ENCODE measurements at places on chromosomes 2 and 18.

GRCh38 chr2:121547646-121548045 is 17.0 kb downstream of the RNU4ATAC start:
- DNase-seq: no peak

GRCh38 chr2:25042321-25043240 is 705 bp downstream of the EFR3B start:
- peak; percentile 58 for DNase-seq

DNA sequence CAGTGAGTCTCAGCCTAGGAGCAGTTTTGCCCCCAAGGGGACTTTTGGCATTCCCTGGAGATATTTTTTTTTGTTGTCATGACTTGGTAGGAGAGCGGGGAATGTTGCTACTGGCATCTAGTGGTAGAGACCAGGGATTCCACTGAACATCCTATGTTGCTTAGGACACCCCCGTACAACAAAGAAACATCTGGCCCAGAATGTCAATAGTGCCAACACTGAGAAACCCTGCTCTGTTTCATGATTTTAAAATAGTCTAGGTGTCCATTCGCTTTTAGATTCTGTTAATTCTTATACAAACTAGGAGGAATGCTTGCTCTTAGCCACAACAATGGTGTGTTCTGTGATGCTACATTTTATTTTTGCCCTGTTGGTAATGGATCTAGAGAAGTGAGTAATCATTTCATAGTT is 225.8 kb upstream of the SIX3 start:
- DNase-seq: no peak

DNA sequence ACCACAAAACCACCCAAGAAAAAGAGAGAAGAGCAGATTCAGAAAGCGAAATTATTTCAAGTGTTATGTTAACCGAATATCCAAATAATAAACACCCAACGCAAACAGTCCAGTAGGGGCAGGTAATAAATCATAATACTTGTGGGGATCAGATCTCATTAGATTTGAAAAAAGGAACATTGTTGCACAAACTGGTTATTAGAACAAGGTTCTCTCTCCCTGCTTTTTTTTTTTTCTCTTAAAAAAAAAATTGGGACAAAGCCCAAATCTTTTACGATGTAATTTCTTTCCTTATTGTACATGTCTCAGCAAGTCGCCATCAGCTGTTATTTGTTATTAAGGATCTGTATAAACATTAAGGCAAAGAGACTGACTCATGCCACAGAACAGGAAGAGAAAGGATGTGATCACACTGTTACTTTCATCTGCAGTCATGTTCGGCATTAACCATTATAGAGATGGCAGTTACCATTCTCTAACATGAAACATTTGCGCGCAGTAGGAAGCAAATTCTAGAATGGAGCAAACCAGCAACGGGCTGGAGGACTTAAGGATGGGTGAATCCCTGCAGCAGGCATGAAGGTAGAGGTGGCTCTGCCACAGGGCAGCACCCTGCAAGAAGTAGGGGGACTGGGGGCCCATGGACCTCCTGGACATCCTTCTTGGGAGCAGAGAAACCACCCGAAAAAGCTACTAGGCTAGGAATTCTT is 42.0 kb downstream of the EPHA4 start:
- no peak for DNase-seq

DNA sequence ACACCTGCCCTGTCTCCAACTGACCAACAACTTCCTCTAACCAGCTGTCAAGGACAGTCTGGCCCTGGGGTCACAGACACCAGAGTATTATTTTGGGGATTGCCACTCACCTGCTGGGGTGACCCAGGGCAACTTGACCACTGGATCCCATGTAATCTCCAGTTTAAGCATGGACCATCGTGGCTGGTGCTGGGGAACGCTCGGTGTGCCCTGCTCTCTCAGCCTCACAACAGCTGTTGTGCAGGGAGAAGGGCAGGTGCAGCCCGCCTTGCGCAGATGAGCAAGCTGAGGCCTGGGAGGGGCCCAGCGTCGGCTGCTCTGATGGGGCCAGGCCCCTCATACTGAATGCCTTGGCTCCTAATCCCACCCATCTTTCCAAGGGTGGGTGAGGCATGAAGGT is 21.0 kb upstream of the INHBB start:
- no peak for DNase-seq

DNA sequence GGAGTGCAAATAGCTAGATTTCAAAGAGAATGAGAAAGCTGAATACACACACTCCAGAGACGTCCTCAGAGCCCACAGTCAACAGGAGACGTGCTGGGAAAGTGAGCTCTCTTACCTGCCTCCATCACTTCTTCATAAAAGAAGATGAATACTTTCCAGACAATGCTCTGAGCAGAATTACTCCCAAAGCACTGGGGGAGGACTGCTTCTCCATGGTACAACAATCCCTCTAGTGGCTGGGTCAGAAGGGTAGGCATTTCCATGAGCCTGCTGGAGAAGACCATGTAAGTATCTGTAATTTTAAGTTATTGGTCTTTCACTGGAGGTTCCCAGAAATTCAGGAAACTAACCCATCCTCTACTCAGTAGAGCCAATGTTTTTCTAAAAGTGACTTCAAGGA is 190.3 kb downstream of the RBM43 start:
- no peak for DNase-seq

GRCh38 chr2:185967335-185967734 is 228.7 kb downstream of the FSIP2 start:
- no peak for DNase-seq

DNA sequence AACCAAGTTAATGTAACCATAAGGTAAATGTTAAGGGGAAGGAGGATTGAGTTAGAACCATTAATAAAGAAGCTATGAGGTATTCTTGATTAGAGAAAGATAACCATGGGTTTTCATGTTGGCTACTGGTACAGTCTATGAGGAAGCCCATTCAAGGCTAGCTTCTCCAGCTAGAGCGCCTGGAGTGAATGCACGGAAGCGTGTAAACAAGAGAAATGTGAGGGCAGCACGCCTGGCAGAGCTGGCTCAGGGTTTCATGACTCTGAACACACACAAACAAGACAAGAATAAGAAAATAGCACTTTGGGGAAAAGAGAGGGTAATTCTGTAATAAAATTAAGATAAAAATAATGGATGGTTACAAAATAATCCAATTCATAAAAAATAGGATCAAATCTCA is 255.3 kb downstream of the PDE11A start:
- DNase-seq: no peak

- DNase-seq: no peak
Observed at GRCh38 chr2:112085375-112085730, 30.3 kb downstream of the TMEM87B start.

DNA sequence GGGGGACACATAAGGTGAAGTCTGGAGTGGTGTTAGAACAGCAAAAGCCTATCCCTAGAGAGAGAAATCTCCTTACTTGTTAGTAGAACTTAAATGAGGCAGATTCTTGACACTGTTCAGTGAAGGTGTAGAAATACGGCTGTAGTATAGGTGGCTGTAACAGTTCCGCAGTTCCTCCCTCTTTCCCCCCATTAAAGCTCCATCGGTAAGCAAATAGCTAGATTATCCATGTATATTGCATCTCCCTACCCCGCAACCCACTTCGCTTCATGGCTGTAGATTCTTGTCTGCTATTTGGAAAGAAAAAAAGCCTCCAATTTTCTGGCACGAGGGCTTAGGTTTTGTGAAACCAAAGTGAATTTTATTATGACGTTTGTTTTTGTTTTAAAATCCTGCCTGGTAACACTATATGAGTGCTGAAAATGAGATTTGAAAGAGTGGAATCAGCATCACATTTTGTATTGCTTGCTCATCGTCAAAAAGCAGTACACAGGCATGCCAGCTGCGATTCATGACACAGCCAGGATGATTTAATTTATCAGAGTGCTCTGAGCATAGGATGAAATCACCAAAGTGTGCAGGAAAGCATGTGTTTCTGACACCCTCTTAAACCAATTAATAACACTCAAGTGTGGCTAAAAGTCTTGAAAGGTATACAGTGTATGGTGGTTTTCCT is 1.4 kb downstream of the FAM171B start:
- no peak for DNase-seq

- no peak for DNase-seq
Observed at GRCh38 chr2:167187978-167188967, 300.0 kb downstream of the XIRP2 start.

GRCh38 chr2:96636551-96637171 is 1.5 kb downstream of the KANSL3 start:
- DNase-seq: no peak

- DNase-seq: peak; percentile 67
Observed at GRCh38 chr2:231573698-231574421, 18.8 kb upstream of the TEX44 start.

GRCh38 chr2:145119225-145119624 is 599.3 kb upstream of the ZEB2 start:
- DNase-seq: no peak

- DNase-seq: no peak
Observed at GRCh38 chr2:64837925-64838641, 151.1 kb upstream of the SLC1A4 start.

DNA sequence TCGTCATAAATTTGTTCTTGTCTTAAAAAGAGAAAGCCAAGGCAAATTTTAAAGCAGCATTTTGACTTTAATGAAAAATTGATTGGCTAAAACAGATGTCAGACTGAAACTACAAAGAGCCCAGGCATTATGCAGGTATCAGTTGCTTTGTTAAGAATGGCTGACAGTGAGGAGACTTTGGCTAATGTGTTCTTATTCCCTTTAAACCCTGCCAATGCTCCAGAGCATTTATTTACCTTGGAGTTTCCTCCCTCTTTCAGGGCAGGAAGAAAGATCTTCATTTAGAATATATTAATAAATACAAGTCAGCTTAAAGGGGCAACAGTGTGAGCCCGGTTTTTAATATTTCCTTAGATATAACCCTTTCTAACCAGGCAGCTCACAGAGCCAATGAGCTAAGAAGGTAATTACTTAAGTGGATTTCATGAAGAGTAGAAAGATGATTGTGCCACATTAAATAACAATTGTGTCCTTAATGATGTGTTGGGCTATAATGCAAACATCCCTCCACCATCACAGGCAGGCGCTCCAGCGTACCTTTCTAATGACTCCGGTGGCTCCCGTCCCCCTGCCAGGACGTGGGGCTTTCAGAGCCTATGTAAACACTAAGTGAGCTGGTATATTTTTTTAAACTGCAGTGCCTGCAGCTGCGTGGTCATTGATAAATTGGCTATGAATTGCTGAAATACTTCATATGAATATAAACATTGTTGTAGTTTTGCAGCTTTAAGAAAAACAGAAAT is 349.4 kb upstream of the POU3F3 start:
- no peak for DNase-seq

DNA sequence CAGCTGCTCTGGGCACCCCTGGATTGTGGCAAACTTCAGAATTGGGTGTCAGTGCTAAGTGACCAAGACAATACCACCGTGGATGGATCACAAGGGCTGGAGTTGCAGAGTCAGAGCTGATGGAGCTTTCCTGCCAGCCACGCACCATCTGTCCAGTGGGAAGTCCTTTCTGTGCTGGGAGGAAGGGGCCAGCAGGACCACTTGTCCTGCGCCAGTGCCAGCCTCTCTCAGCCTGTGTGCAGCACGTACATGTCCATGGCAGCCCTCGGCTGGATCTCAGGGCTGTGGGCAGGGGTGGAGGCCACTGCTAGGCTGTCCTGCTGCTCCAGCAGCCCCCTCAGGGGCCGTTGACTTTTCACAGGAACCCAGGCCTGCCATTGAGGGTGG is 33.3 kb downstream of the RAB31 start:
- DNase-seq: no peak
